ENCODE measurements at places on chromosomes 2 and 18.

DNA sequence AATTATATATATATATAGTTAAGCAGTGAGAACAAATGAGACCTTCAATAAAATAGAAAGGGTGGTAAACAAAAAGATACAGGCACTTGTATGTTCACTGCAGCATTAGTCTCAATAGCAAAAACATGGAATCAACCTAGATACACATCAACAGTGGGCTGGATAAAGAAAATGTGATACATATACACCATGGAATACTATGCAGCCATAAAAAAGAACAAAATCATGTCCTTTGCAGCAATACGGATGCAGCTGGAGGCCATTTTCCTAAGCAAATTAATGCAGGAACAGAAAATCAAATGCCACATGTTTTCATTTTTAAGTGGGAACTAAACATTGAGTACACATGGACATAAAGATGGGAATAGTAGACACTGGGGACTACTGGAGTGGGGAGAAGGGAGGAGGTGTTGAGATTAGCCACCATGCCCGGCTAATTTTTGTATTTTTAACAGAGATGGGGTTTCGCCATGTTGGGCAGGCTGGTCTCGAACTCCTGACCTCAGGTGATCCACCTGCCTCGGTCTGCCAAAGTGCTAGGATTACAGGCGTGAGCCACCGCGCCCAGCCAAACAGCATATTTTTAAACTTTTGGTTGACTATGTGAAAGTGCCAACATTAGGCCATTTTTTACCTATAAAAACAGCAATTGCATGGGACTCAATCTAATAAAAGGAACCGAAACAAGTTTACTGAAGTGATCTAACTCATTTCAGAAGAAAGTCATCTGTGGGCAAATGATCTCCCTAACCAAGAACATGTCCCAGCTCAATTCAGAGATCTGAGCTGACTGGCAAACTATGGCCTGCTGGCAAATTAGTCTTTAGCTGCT, 23.7 kb downstream of the ICA1L start:
- no peak for DNase-seq

DNA sequence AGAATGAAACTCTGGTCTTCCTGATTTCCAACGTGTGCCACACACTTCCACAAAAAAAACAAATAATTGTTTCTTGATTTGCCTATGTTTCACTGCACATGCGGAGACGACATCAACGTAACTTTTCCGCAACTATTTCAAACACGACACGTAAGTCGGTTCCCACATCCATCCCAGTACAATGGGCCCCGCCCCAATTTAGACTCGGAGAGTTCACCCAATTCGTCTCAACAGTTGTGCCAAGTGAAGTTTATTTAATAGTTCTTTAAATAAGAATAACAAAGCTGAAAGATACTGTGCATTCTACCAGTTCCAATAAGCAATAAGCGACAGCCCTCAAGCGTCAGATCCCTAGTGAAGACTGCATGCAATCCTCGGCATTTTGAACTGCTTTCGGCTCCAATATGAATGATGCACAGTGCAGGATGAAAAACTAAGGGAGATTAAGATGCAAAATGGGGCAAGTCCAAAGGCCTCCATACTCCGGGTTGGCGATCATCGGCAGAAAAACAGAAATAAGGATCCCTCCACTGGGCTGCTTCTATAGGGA, 664 bp downstream of the CCT4 start:
- DNase-seq, result no peak

DNA sequence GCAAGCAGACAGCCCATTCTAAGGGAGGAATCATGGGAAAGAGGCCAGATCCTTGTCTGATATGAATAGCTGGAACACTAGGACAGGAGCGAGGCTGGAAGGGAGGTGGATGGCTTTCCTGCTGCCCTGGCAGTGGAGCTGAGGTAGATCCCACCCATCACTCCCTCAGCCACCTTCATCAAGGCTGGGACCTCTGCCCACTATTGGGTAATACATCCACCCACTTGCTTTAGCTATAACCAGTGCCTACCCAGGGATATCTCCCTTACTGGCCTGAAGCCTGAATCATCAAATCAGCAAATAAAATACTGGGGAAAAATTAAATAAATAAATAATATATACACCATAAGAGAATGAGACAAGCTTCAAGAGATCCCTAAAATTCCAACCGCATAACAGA, 183.2 kb upstream of the KYNU start:
- no peak for DNase-seq

- DNase-seq, result peak; percentile 95
Observed at GRCh38 chr2:85596026-85596333, 435 bp downstream of the RNF181 start.

All from osteoblast (primary cell).